ENCODE measurements at places on chromosomes 1 and 21. TPM values are rescaled to one million over a fixed set of nuclear protein-coding genes. Genes with fewer than 3 reads are reported as not detected.

Gene RSPO1
- not detected for total RNA-seq

Gene TMEM63A
- 1.3 TPM for total RNA-seq

Gene CFAP107
- total RNA-seq, result not detected

DNA sequence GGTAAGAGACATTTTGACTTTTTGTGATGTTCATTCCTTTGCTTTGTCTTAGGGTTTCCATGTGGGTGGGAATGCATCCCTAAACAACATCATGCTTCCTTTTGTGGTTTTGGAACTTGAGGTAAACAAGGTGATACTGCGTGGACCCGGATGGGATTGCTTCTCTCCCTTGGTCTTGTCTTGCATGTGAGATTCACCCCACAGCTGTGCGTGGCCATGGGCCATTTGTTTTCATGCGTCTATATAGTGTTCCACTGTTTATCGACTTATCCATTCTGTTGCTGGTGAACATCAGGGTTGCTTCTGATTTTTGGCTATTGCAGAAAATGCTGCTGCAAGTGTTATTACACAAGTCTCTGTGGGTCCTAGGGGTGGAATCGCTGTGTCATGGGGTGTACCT is 21.1 kb downstream of the CRYAA start:
- DNase-seq, result no peak

DNA sequence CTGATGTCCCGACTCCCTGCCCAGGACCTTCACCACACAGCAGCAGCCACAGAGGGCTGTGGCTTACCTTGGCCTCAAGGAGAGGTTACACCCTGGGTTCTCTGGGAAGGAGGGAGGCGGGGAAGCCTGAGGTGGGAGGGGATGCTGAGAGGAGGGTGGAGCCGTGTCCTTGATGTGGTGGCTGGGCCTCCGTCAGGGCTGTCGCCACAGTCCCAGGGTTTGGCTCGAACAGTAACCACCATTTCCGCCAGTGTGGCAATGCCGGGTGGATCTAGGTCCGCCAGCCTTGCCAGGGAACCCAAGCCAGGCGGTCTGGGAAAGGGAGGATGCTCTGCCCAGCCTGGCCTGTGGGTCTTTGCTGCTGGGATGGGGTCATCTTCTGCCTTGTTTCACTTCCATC is 18.4 kb upstream of the CDCA8 start:
- DNase-seq, result no peak

GRCh38 chr1:24189528-24189927 is 2.4 kb upstream of the IFNLR1 start:
- DNase-seq, result no peak

DNA sequence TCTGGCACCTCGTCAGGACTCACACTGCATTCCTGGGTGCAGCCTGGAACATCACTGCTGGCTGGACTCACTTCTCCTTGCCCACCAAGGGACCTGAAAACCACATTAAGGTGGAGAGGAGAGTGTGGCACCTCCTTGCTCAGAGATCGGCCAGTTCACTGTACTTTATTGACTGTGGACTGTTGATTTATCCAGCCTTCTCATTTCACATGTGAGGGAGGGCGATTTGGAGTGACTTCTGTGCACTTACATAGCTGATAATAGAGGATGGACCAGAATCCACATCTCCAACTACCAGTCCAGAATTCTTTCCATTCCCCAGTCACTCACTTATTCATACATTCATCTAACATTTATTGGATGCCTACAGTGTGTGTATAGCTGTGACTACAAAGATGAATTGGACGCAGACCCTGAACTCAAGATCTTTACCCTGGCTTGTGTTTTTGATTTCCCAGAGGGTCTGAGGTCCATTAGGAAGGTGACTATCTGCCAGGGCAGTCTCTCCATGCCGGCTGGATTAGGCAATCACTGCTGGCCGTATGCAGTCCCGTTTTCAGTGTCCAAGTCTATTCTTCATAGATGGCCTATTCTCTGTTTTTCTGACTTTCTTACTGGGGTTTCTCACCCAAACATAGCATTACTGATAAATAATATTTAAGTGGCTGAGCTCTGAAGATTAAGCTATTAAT is 233.5 kb upstream of the SGIP1 start:
- DNase-seq, result no peak

- DNase-seq, result no peak
These were observed 2.3 kb upstream of the USH2A start for GRCh38 chr1:216425577-216425976.
